NCI-H526 treated with DMSO at 0.1 percent for 48 hours (cell line): ENCODE measurements at places on chromosomes 16 and 17.

DNA sequence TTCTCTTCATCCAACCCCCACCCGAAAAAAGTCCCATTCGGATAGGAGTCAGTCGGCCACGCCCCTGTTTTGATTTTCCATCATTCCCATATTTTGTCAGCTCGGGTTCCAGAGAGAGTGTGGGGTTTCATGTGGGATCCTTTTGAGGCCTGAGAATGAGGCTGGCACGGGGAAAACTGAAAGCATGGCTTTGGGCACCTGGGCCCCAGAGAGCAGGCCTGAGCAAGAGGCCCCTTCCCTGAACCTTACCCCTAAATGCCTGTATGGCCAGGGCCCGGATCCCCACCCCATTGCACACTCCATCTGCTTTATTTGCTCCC lies 4.6 kb upstream of the HOXB4 start:
- DNase-seq, result no peak

DNA sequence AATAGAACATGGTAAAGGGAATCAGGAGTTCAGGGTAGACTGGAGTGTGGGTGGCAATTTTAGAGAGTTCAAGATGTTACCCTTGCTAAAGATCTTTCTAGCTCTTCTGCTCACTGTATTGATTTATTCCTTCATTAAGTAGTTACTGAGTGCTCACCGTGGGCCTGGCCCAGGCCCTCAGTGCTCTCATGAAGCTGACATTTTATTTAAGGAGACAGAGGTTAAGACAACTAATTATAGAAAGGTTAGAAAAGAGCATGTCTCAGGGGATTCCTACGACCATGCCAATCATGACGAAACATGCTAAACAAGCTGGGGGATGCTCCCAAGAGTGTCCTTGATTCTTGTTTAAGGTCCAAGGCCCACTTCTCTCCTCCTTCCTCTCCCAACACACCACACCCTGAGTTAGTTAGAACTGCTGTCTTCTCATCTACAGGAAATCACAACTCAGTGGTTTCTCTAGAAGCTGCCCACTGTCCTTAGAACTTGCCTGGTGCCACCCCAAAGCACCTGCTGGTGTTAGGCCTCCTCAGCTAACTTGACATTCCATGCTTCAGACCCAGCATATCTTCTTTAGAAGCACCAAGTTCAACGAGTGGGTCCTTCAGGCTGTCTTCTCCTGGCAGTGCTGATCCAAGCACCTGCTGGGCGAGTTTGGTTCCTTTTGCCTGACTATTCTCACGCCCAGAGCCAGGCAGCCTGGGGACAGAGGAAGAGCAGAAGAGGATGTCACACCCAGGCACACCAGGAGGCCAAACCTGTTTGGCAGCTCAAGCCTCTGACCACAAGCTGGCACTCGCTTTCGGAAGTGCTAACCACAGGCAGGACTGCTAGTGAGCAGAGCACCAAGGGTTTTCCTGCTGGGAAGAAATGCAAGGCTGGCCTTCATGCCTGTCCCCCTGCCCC lies 79.0 kb downstream of the GAS7 start:
- DNase-seq, result peak; percentile 75

DNA sequence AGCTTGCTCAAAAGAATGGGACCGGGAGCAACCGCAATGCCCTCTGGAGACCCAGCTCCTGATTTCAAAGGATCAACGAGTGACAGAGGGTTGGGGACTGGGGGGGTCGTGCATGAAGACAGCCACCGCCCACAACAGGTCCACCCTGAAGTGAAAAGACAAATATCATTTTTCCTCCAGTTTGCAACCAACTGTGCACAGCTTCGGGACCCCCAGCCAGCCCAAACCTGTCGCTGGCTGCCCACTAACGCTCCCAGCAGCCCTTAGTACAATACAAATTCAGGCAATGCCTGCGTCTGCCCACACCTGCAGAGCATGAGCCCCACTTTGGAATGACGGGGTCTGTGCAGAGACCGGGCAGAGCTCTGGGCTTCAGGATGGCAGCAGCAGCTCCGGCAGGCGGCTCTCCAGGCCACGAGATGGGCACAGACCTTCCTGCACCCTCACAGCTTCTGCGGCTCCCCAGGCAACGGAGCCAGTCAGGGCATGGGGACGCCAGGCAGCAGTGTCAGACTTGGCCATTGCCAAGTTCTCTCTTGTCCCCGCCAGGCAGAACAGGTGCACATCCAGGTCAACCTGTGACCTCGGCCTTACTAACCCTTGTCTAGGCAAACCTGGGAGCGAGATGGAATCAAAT lies 60.1 kb downstream of the TBC1D16 start:
- no peak for DNase-seq

GRCh38 chr16:1363501-1364041 lies 11.8 kb downstream of the GNPTG start:
- no peak for DNase-seq

DNA sequence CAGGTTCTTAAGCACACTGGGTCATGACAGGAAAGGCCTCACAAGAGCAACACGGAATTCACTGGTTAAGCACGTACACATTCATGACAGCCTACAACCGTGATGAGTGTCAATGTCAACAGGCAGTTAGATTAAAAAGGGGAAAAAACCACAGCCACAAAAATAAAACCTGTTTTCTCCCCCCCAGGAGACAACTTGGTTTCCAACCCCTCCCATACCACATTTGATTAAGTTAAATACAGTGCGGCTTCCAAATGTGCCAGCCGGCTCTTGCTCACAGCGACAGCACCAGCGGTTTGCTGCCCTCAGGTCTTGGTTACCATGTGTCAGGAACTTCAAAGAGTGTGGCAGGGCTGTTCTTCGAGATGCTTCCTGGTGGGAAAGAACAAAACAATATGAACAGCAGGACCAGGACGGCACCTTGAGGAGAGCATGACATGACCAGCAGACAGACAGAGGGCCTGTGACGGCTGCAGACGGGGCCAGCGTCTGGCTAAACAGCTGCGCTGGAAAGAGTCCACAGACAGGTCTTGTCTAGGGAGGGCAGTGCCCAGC lies 193.6 kb downstream of the PARN start:
- DNase-seq, result no peak

DNA sequence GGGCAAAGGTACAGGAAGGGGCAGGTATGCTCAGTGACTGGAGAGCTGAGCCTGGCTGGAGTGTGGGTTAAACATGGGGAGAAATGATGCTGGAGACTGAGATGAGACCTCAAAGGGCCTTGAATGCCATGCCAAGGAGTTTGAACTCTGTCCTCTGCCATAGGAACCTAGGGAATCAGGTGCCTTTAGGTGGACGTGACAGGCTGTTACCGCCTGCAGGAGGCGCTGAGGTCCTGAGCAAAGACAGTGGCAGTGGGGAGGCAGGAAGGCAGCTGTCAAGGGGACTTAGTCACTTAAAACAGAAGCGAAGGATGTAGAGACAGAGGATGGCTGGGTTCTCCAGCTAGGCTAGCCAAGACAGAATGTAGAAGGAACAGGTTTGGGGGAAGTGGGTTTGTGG lies 9.1 kb downstream of the PSMB3 start:
- no peak for DNase-seq

GRCh38 chr17:67562005-67562404 lies 155.7 kb upstream of the NOL11 start:
- DNase-seq, result no peak

DNA sequence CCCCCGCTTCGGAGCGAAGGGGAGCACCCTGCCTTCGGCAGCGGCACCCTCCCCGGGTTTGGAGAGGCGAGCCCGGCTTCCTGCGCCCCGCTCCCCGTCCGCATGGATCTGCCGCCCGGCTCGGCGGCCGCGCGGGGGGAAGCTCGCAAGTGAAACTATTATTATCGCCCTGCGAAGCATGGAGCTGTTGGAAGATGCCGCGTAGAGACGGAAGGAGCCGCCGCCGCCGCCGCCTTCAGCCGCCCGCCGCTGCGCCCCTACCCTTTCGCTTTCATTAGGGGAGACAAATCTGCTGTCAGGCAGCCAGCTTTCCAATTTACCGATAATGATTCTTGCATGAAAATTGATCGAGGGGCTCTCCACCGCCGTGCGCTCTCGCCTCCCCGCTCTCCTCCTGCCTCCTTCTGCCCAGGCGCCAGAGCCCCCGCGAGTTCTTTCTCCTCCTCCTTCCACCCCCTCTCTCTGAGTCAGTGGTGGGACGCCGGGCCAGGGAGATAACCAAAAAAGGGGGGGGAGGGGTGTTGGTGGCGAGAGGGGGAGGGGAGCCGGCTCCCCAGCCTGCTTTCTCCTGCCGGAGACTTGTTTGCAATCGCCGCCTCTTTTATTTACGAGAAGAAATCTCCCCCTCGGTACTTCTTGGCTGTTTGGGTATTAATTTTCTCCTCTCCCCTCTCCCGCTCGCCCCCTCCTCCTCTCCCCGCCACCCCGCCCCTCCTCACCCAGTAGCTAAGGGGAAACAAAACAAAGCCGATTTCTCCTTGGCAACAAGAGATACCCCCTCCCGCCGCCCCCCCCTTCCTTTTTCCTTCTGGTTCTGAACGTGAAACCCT lies 58.0 kb upstream of the GSE1 start:
- DNase-seq, result peak; percentile 60

GRCh38 chr17:5667871-5668270 lies 83.6 kb upstream of the NLRP1 start:
- peak; percentile 2 for DNase-seq

DNA sequence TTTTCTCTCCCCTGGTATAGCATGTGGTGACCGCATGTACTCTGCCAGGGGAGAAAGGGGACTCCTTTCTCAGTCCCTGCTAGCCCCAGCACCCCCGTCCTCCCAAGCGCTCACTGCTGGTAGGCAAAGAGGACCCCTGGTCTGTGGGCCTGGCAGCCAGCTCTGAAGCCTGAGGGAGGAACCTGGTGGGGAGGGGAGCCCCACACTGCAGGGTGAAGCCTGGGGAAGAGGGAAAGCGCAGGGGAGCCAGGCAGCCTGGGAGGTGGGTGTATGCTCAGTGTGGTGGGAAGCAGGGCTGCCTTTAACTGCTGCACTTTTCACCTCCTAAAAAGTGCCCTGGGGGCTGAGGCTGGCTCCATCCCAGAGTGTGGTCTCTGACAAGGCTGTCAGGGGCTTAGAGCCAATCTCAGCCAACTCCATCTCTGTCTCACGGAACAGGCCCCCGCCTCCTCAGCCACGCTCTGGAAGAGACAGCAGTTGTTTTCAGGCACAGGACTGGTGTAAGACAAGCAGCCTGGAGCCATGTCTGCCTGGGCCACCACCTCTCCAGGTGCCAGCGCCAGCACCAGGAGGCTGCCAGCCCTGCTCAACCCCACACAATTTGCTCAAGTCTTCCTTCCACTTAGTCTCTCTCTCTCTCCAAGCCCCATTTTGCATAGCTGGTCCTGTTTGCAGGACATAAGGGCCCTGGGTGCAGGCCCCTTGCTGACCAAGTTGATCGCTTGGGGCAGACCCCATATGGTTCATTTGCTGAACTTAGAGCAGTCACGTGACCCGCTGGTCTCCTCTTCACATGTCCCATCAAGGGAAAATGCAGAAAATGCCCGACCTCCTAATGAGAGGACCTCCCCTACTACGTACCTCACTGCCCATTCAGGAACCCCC lies 14.7 kb upstream of the TBX2 start:
- no peak for DNase-seq

DNA sequence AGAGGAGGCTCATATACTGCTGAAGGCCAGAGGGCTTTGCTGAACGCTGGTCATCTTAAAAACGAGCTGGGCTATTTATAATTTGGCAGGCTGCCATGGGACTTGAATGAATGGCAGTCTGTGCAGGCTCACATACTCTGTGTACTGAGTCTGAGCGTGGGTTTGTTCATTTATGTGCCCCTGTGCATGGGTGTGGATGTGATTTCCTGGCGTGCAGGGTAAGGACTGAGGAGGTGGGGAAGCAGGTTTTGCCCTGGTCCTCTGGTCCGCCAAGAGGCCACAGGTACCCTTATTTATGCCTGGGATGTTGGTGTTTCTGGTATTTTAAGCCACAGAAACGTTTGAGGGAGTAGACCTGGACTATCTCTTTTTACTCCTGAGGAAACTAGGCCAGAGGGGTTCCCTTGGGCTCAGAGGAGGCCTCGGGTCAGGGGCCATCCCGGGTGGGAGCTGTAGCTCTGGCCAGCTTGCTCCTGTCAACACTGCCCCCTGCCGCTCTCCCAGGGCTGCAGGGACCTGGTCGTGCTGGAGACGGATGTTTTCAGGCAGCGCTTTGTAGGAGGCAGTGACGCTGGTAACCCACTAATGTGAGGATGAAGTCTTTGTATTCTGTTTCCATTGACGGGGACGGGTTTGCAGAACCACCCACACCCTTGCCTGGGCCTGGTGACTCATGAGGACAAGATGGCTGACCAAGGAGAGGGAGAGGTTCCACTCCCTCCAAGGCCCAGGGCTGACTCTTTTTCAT lies 184.4 kb downstream of the MSI2 start:
- no peak for DNase-seq

GRCh38 chr17:19017804-19018599 lies 13.4 kb upstream of the FAM83G start:
- DNase-seq, result no peak

GRCh38 chr17:72423718-72424117 lies 302.9 kb downstream of the SOX9 start:
- no peak for DNase-seq

- DNase-seq, result no peak
These were observed 94.8 kb upstream of the PLCG2 start for GRCh38 chr16:81684242-81684837.

- DNase-seq, result peak; percentile 13
These were observed 43.5 kb downstream of the REXO5 start for GRCh38 chr16:20849589-20850390.

- no peak for DNase-seq
These were observed 279.0 kb upstream of the ZFHX3 start for GRCh38 chr16:73326770-73327470.

- no peak for DNase-seq
These were observed 21.5 kb downstream of the GRB7 start for GRCh38 chr17:39759204-39759603.

- DNase-seq, result no peak
These were observed 24.4 kb downstream of the LAT start for GRCh38 chr16:29009050-29009837.

DNA sequence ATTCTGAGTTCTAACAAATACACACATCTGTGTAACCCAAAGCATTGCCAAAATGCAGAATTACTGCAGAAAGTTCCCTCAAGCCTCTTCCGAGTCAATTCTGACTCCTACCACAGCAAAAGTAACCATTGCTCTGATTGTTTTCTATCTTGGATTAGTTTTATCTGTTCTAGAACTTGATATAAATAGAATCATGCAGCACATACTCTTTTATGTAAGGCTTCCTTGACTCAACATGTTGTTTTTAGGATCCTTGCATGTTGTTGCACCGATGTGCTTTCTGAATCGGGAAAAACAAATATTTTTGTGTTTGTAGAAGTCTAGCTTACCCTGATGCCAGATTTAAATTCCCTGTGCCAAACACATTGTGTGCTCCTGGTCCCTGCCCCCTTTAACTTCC lies 140.4 kb downstream of the CDH13 start:
- no peak for DNase-seq

GRCh38 chr17:82587234-82588086 lies 60.8 kb downstream of the WDR45B start:
- no peak for DNase-seq

DNA sequence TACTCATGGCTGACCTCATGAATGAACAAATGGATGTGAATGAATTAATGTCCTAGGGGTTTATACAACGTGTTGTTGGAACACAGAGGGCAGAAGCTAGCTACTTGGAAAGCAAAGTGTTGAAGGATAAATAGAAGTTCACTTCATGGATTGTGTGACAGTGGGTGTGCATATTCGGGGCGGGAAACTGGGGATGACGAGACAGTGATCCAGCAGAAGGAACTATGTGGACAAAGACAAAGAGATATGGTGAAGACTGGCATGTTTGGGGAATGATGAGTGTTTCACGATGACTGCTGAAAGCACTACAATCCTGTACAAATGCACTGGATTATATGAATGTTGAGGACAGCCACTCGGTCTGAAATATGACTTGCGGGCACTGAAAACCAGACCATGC lies 250.5 kb upstream of the C16orf82 start:
- no peak for DNase-seq
